ENCODE measurements at places on chromosomes 13 and 19.

- DNase-seq = no peak
Measured at GRCh38 chr19:35816846-35817245, 4.2 kb upstream of the PRODH2 start.

GRCh38 chr19:50497022-50497405, 14.0 kb downstream of the JOSD2 start:
- DNase-seq = no peak

DNA sequence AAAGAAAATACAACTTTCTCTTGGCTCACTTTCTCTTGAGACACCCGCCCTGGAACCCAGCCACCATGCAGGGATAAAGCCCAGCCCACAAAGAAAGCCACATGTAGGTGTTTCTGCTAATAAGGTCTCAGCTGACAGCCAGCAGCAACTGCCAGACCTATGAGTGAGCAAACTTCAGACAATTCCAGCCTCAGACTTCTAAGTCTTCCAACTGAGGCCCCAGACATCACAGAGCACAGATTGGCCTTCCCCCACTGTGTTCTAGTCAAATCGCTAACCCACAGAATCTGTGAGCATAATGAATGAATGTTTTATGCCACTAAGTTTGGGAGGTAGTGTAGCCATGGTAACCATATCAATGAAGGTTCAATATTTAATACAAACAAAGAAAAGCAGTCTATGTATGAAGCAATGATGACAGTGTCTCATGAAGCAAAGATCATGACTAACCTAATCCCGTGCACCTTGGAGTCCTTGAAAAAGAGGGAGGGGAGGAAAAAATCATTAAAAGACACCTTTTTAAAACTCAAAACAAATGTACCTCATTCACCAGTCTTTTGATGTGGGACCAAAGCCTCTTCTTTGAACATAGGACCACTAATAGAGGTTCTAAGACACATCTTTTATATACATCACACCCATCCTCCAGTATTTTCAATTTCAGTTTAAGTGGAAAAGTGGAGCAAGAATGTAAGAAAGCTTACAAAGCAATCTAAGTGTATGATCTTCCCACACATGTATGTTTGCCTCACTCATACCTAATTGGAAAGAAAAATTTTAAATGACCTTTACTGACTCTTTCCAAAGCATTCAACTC, 6.2 kb downstream of the MRPS31 start:
- peak; percentile 48 for DNase-seq

DNA sequence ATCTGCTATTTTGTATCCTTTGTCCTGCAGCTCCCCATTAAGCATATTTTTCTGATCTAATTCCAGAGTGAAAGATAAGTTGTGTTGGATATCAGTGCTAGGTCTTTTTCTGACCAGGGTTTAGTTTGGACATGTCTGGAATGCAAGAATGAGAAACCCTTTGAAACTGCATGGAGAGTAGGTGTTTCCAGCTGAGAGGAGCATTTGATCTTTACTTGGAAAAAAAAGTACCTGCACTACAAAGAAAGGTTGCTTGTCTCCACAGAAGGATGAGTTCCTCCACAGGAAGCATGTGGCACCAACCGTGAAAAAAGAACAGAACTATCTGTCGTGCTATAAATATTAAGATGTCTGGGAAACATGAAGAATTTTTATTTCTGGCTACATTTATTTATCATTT, 36.6 kb upstream of the MED4 start:
- no peak for DNase-seq

- no peak for DNase-seq
Measured at GRCh38 chr13:101140087-101140770, 276.1 kb downstream of the NALCN start.

DNA sequence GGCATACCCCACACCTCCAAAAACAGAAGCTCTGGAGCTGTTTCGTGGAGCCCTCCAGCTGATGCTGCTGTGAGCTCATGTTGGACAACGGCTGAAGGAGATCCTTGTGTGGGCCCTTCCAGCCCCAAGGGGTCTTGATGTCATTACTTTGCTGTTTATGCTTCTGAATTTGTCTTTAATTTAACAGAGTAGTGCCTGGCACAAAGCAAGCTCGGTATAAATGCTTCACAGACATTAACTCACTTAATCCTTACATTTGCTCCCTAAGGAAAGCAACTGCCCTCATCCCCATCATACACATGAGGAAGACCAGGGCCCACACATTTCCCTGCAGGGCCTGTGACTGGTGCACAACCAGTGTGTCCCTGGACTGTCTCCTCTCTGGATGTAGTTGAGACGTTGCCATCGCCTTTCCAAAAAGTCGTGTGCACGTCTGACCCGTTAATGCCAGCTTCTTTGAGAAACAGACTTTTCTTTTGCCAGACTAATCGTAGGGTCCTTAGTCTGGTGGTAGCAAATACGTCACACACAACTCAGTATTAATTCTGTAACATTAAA, 7.6 kb downstream of the COL4A1 start:
- DNase-seq = no peak

- peak; percentile 74 for DNase-seq
Measured at GRCh38 chr13:42041011-42041683, 7.3 kb upstream of the DGKH start.

DNA sequence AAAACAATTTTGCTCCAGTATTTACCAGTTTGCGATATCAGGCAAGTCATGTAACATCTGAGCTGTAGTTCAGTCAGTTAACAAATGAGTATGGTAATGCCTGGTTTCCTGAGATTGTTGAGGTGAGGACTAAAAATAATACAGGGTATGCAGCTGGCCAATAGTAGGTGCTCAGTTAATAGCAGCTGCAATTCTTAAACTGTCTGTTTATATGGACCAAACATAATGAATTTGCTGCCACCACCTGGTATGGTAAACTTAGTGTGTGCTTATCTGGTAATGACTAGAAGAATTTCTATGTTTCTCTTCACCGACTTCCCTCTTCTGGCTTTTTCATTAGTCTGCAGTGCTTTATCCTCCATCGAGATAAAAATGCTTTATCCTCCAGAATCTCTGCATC, 9.1 kb downstream of the ZMYM2 start:
- peak; percentile 48 for DNase-seq

- no peak for DNase-seq
Measured at GRCh38 chr19:41166944-41167804, 25.8 kb upstream of the CYP2S1 start.

- DNase-seq = no peak
Measured at GRCh38 chr13:105655046-105655445, 880.4 kb downstream of the EFNB2 start.

DNA sequence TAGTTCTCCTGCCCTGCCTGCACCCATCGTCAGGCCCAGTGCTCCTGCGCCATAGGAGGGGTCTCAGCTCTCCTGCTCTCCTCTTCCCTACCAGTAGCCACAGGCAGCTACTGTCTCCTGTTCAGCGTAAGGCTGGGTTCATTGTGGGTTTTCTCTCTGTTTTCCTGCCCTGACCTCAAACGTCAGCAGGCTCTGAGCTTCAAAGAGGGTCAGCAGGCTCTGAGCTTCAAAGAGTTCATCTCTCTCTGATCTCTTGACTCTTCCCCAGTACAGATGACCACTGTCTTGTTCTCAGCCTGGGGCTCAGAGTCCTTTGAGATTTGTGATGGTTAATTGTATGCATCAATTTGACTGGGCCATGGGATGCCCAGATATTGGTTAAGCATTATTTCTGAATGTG, 4.6 kb upstream of the CPB2 start:
- no peak for DNase-seq

DNA sequence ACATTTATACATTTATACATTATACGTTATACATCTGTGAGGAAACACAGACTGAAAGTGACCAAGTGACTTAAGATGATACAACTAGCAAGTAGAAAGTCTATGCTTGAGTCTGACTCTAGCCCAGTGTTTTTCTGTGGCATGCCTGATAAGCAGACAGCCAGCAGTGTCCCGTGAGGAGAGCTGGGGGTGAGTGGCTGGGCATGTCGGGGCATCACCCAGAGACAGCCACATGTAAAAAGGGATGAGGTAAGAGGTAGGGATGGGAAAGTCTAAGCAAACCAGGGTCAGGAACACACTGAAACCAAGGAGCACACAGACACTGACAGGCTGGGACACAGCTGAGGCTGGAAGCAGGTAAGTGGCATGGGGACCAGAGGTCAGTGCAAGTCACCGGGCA, 333.2 kb downstream of the FOXO1 start:
- no peak for DNase-seq

DNA sequence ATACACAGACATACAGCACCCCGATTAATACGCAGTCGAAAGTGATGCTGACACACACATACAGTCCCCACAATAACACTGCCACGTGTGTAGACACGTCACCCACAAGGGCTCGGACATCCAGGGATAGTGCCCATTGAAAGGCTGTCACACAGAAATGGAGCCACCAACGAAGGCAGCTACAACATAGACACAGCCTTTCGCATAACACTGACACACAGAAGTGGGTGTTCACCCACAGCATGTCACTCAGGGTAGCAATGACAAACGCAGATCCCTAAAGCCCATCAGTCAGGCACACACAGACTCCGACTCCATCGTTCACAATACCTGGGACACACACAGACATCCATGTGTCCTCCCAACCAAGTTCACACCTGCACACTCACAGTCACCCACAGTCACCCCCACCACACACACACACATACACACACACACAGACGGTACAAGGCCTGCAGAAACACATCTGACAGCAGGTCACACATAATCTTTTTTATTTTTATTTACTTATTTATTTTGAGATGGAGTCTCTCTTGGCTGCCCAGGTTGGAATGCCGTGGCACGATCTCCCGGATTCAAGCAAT, 10.4 kb upstream of the NANOS3 start:
- no peak for DNase-seq

- no peak for DNase-seq
Measured at GRCh38 chr13:29957320-29957719, 106.9 kb upstream of the UBL3 start.

GRCh38 chr19:51904331-51905165, at the start of gene ZNF649:
TSS of gene ZNF649 (minus strand) at chr19:51905017. CDS start at chr19:51900107, 4,910 bp downstream.
- peak; percentile 97 for DNase-seq

GRCh38 chr19:1851654-1852580, 3.6 kb upstream of the REXO1 start:
- no peak for DNase-seq

- no peak for DNase-seq
Measured at GRCh38 chr13:101979825-101980224, 422.0 kb downstream of the FGF14 start.

DNA sequence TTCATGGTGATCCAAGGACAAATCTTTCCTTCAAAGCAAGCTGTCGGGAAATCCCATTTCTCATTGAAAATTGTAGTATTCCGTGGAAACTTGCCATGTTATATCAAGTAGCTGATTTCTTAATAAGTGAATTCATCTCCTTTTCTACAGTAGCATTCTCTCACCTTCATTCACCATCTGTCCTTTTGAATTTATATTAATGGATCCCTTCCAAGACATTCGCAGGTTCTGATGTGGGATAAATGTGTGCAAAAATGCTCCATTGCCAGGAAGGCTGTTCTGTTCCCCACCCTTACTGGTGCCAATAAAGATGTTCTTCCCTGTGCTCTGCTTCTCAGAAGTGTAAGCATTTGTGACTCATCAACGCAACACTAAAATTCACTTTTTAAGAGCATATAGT, 36.2 kb downstream of the AMER2 start:
- no peak for DNase-seq

- DNase-seq = no peak
Measured at GRCh38 chr13:111132948-111133347, 17.8 kb downstream of the ARHGEF7 start.

DNA sequence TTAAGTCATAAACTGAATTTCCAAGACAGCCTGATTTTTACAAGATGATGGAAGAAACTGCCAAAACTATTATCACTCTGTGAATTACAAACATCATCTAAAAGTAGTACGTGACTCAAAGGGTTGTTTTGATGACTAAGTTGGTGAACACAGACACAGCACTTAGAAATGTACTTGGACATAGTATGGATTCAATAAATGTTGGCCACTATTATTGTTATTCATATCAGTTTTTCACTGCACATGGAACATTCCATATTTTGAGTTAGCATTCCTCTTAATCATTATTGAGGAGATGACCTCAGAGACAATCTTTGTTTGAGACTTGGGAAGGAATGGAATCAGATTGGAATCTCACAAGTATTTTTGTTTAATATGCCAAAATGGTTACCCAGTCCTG, 172.9 kb downstream of the OXGR1 start:
- DNase-seq = no peak

DNA sequence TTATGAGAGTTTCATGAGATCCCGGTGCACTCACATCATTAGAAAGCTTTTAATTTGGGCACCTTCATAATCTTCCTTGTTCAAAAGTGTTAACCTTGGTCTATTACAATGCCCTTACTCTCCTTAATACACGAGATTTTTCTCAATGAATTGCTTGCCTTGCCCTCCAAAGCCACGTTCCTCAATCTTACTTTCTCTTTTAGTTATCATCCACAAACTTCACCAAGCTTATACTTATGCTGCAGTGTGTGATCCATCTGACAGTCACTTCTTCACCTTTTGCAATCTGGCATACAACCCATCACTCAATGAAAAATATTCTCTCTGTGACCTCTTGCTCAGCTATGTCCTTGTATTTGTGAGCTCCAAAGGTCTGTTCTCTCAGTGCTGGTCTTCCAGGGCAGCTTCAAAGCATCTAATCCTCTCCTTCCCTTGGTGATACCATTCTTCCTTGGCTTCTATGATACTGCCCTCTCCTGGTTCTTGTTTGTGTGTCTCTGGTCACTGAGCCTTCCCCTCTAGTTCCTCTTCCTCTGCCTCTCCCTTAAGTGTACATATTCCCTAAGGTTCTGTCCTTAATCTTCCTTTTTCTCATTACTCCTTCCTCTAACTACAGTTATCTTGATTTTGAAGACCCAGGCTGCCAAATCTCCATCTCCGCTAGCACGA, 202.2 kb upstream of the STARD13 start:
- peak; percentile 58 for DNase-seq

DNA sequence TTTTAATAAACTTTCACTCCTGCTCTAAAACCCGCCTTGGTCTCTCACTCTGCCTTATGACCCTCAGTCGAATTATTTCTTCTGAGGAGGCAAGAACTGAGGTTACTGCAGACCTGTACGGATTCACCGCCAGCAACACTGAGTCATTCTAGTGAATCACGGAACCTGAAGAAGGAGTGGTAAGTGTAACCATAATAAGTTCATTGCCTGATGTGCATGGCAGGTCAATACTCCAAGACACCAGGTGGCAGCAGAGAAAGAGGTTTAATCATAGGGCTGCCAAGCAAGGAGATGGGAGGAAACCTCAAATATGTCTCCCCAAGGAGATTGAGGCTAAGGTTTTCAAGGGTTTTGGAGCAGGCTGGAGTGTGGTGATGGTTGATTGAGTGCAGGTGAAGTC, 204.3 kb upstream of the IPO5 start:
- peak; percentile 61 for DNase-seq

DNA sequence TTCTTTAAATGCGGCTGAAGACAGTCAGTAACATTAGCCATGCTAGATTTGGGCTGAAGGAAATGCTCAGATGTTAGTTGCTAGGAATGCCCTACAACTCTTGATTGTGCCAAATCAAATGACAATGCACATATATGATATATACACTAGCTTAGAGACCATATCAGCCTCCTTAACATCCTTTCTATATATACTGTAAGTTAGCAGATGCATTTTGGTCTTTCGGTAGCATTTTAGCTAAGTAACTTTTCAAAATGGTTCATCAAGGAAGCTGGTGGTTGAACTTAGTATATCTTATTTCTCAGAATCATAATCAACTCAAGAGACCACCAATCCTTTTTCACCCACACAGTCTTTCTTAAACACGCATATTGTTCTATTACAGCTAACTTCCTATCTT, 14.1 kb upstream of the ENOX1 start:
- DNase-seq = no peak
